ENCODE measurements at places on chromosomes 7 and 10.
A peak's percentile ranks its signal among the peaks of the same experiment; 100 is the strongest.

DNA sequence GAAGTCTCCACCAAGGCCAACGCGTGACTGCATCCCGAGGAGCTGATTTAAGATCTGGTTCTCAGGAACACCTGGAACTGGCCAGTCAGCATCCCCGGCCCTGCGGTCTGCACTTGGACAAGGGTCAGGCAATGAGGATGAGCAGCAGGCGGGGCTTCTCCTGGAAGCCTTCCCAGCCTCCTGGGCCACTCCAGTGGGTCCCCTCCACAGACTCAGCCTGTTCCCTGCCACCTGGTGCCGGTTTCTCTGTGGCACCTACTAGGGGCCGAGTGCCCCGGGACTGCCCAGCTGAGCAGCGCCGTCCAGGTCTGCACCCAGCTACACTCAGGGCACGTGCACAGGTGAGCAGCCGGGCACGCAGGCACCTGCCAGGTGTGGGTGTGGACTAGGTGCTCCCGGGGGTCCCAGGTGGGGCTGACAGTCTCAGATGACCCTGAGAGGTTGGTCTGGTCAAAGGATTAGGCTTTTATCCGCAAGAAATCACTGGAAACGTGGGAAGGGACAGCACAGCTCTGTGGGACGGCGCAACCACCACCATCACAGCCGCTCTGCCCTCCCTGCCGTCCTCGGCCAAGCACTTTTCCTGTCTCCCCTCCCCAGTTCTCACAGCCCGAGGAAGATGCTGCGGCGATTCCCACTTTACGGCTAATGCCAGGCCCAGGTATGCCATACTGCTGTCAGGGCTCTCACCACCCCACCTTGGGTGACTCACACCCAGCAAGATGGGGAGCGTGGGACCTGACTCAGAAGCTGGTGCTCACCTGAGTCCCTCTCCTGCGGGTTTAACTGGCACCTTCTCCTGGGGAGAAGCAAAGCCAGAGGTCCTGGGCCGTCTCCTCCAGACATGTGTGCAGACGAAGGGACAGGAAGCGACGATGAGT lies 166.0 kb downstream of the RNF216 start:
- DNase-seq: no peak

DNA sequence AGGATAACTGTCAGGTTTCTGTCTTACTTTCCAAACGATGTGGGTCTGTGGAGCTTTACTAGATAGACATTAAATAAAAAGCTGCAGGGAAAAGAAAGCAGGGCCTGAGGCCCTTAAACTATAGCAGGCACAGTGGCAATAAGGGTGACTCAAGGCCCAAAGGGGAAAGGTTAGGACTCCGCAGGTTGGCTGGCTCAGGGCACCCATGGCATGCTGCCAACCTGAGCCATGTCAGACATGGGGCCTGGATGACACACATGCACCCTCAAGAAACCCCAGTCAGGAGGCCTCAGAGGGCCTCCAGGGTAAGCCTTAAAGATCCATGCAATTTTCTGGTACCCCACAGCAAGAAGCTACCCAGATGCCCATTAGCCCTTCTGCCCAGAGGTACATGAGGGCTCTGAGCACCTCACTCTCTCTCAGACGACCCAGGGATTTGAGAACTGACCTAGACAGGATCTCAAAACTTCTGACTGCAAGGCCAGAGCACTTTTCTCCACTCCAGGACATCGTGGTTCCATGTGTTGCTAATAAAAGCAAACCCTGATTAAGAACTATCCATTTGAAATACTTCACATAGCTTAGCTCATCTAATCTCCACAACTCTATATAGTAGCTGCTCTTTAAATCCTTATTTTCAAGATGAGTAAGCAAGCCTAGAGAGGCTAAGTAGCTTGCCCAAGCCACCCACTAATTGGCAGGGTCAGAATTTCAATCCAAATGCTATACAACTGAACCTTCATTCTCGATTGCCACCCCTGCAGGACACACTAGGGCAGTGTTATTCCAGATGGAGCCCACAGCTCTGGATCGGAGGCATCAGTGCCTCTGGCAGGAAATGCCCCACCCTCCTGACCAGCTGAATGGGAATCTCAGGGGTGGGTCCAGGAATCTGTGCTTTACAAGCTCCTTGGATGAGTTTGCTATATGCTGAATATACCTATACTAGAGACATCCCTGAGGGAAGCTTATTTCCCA lies 132.5 kb upstream of the EFCAB10 start:
- no peak for DNase-seq

DNA sequence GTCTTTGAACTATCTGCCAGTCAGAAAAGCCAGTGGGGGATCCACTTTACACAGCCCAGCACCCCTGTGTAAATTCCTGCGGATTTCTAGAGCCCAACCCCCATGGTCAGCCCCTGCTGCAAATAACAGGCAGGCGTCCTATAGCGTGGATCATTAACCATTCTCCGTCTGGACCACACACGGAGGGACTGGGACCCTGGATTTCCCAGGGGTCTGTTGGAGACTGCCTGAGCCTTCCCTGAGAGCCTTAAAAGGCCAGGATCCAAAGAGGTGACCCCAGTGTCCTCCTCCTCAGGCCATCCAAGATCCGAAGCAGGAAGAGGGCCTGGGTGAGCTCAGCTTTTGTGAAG lies 11.2 kb upstream of the GRID1 start:
- no peak for DNase-seq

GRCh38 chr7:105996860-105997737 lies 34.0 kb downstream of the CDHR3 start:
- DNase-seq: no peak

GRCh38 chr10:104582602-104582951 lies 58.5 kb upstream of the SORCS3 start:
- DNase-seq: no peak

DNA sequence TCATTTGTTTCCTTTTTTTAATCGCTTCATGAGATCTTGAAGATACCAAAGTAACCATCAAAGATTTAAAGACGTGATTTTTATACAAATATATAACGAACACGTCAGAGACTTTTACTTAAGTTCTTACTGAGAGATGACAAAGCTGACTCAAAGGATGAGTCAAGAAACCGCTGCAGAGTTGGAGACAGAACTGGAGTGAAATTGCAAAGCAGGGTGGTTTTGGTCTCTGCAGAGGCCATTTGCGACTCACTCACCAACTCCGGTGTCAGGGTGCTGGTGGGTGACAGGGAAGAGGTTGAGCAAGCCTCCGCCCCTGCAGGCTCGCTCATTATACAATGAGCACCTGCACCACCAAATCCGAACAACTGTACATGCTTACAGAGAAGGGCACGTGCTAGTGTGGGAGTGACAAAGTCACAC lies 75.2 kb downstream of the DNAJB6 start:
- DNase-seq: no peak

- DNase-seq: no peak
Observed at GRCh38 chr10:116800286-116800929, 48.9 kb upstream of the ENO4 start.

DNA sequence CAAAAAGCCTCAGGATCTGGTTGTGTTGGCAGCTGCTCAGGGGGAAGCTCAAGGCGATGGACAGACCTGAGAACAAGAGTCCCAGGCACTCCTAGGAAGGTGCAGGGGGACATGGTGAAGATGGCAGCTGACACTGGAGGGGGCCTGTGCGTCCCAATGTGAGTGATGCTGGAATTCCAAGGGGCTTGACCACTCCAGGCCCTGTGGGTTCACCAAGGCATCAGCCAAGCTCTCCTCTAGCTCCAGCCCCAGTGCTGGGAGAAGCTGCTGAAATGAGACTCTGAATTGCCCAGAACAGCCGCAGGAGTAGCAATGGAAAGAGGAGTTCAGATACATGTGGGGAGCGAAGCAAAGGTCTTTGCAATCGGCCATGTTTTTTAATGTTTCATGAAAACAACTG lies 16.0 kb downstream of the UPP1 start:
- no peak for DNase-seq

DNA sequence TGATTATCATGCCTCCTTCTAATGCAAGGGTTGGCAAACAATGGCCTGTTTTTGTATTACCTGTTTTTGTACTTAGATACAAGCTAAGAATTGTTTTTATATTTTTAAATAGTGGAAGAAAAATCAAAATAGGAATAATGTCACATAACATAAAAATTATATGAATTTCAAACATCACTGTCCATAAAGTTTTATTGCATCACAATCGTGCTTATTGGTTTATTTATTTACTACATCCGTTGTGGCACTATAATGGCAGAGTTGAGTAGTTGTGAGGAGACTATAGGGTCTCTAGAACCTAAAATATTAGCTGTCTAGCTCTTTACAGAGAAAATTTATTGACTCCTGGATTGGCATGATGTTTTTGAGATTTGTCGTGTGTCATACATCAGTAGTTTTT lies 4.1 kb downstream of the KIF20B start:
- no peak for DNase-seq

- no peak for DNase-seq
Observed at GRCh38 chr10:95759233-95759826, 3.4 kb downstream of the ENTPD1 start.

DNA sequence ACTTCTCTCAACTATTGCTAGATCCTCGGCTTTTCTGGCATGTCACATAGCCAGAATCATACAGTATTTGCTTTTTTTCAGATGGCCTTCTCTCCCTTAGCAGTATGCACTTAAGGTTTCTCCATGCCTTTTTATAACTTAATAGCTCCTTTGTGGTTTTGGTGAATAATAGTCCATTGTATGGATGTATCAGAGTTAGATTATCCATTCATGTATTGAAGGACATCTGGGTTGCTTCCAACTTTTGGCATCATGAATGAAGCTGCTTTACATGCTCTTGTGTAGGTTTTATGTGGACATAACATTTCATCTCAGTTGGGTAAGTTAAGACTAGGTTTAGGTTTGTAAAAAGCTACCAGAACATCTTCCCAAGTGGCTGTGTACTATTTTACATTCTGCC lies 4.6 kb downstream of the ATP5F1C start:
- DNase-seq: peak; percentile 58

DNA sequence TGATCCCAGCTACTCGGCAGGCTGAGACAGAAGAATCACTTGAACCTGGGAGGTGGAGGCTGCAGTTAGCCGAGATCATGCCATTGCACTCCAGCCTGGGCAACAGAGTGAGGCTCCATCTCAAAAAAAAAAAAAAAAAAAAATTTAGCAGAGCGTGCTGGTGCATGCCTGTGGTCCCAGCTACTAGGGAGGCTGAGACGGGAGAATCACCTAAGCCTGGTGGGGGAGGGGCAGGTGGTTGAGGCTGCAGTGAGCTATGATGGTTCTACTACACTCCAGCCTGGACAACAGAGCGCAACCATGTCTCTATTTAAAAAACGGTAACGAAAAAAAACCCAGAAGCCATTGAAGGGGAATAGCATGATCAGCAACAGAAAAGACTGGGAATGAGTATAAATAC lies 89.9 kb downstream of the ARHGAP12 start:
- no peak for DNase-seq

DNA sequence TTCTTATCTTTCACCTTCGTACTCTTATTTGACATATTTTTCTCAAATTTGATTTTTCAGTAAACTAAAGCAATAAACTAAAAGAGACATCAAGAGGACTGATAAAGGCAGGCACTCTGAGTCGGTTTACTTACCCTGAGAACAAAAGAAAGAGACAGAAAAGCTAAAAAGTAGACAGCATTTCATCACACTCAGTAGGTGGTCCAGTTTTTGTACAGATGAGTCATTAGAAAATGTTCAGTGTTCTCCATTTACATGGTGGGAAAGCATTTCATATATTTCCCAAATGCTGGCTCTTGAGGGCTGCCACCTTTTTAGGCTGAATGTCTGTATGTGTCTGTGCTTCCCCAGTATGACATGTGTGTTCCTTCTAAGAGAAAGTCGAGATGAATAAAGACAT lies 52.7 kb downstream of the NHLRC2 start:
- no peak for DNase-seq

DNA sequence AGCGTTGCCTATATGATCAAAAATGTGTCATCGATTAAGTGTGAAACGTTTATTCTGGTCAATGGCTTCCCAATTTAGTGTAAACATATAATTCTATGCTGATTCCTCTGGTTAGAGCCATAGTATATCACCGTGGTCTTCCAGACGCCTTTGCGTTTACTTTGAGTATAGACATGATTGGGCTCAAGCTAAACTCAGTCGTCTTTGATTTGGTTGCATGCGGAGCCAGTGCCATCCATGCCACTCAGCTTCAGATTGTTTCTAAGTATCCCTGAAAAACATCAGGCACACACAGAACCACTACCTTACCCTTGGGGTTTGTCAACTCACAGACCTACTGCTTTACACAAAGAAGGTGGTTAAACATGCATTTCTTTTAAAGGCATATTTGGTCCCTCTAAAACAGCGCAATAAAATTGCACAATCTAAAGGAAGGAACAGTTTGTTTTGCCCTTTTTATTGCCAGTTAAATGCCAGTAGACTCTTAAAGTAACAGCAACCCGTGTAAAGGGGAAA lies 273.6 kb upstream of the KLF6 start:
- no peak for DNase-seq

- no peak for DNase-seq
Observed at GRCh38 chr10:24483701-24484100, 240.0 kb downstream of the ARHGAP21 start.

GRCh38 chr7:132601783-132602182 lies 25.5 kb upstream of the PLXNA4 start:
- DNase-seq: no peak

DNA sequence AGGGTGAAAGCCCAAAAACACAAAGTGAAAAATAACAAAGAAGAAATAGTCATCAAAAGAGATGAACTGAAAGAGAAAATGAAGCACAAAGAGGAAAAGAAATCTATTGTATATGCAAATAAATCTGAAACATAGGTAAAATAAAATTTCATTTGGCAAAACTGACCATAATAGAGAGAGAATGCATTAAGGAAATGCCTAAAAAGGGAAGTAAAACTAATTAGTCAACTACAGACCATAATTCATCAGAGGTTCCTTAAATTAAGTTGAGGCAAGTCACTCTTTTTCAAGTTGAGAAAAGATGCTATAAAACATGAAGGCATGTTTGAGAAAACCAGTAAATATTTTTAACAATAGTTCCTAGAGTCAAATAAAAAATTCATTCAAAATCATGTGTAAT lies 233.3 kb downstream of the LRRN3 start:
- DNase-seq: no peak

GRCh38 chr7:117202511-117202910 lies 120.3 kb downstream of the WNT2 start:
- no peak for DNase-seq

- DNase-seq: peak; percentile 49
Observed at GRCh38 chr10:110919971-110920881, 822 bp downstream of the SHOC2 start.

- DNase-seq: peak; percentile 32
Observed at GRCh38 chr7:43756368-43757072, 2.0 kb upstream of the BLVRA start.

- no peak for DNase-seq
Observed at GRCh38 chr7:110835218-110835617, 255.7 kb upstream of the LRRN3 start.

DNA sequence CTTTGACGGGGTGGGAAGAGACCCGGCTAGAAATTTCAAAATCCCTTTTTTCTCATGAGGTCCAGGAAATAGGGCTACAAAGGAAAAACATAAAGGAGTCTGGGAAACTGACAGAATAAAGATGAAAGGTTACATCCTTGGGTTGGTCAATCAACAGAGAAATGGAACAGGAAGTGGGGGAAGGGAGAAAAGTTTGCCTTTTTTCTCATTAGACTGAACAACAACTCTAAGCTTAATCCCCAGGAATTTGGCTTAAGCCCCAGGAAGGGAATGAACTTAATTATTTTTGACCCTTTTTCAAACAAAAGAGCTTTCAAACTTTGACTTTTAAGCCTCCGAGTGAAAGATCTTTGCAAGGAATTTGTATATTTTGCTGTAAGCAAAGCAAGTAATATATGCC lies 32.7 kb downstream of the LGI1 start:
- no peak for DNase-seq

GRCh38 chr7:41828911-41829310 lies 126.0 kb upstream of the INHBA start:
- no peak for DNase-seq
